ENCODE measurements at places on chromosomes 13 and 19.

- no peak for DNase-seq
These were observed 70.6 kb upstream of the KLF12 start for GRCh38 chr13:74204602-74205312.

GRCh38 chr19:33052352-33052972 lies 12.2 kb downstream of the RHPN2 start:
- no peak for DNase-seq

DNA sequence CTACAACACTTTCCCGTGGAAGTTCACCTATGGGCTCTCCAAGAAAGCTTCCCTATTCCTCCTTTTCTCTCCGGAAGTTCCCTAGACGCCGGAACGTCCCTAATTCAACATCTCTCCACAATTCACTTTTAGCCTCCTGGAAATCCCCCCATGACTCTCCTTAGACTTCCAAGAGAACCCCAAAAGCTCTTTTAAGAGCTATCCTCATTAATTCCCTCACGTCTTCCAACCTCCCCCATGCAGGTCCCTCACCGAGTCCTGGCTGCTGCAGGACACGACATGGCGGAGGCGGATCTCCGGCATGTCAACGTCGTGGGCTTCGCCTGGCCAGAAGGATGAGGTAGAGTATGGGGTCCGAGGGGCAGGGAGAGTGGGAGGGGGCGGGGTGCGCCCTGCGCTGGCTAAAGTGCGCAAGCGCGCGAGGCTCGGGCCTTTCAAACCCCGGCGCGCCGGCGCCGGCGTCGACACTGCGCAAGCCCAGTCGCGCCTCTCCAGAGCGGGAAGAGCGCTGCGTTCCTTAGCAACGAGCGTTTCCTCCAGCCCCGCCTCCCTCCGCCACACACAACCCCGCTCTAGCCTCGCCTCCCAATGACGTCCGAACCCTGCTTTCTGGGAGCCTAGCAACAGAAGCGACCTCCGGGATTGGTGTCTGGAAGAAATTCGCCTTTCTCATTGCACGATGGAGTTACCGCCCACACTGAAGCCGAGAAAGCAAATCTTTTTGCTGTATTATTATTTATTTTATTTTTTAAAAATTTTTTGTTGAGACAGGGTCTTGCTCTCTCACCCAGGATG lies at the start of the genes PINLYP and XRCC1:
Gene PINLYP (plus strand): TSS at position 646 of the 795 bp plus-strand sequence. CDS start 1,391 bp downstream, outside the sequence.
Gene XRCC1 (minus strand): TSS at position 372 of the 795 bp plus-strand sequence. CDS start 69 bp downstream, at position 303.
- peak; percentile 98 for DNase-seq

DNA sequence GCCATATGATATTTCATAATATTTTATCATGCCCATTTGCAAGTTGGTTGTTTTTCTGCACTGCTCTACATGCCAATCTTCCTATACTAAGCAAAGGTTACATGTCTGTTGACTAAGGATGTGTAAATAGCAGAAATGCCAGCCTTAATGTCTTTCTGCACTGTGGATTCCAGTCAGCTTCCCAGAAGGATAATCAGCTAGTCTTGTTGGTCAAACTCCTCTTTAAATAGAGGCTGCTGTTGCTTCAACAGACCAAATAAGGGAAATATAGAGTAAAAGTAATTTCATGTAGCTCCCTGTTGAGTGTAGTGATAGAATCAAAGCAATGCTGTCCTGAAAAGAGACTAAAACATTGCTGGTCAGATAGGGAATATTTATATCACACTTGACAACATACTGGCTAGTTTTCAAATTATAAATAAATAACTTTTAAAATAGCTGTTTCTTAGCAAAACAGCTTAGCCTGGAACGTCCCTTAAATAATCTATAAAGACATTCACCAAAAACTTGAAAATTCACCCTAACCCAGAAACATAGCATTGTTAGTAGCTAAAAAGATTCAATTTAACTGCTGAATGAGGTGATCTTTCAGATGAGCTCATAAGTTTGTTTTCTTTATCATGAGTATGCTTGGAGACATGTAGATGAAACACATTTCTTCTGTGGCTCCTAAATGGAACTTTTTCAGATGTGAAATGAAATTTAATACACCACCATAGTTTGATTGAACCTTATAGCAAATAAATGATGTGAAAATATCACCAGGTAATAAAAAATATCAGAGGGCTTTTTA lies 56.6 kb downstream of the FRY start:
- DNase-seq: no peak

GRCh38 chr19:42601811-42602443 lies 7.2 kb upstream of the CEACAM8 start:
- DNase-seq: no peak

DNA sequence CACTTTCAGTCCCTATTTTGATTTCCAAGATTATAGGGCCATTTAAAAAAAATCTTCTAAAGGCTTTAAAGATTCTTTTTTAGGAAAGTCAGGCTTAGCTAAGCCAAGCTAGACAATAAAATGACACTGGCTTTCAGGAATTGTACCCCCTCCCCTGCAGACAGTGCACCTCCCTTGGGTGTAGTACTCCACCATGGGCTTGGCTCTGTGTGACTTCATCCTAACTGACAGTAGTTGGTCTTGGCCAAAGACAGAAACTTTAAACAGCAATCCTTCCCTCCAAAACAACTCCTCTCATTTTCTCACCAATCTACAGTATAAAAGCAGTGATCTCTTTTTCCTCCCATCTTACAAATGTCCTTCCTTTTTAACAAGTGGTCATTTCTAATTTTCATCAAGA lies 283.0 kb downstream of the DNAJC15 start:
- no peak for DNase-seq

- DNase-seq: no peak
These were observed 701.4 kb downstream of the FGF9 start for GRCh38 chr13:22372261-22372660.

DNA sequence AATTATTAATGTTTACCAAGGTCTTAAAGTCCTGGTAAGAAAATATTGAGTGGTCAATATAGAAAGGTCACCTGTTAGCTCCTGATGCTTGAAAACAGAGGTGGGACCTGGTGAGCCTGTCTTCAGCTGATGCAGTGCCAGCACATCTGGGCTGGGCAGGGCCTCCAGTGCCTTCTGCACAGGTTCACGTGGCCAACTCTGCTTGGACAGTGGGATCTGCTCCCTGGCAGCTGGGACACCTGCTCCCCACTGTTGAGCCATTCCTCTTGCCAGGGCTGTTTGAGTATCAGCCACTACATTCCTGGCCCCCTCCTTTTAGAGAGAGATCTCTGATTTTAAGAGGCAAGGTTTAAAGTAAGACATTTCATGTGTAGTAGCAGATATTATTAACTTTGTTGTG lies 135.0 kb downstream of the TM9SF2 start:
- DNase-seq: no peak

DNA sequence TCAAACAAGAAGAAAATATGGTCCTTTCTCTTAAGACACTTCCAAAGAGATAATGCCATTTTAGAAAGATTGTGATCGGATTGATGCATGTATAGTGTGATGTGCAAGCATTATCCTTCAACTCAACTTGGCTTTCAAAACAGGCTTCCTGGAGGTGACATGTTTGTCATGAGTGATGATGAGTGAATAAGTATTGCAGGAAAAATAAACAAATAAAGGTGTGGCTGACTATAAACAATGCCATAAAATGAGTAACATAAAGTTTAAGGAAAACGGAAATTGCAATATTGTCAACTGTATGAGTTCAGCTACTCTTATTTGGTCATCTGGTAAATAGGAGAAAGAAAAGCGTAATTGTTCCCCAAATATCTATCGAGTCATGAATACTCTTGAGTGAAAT lies 1283.7 kb downstream of the PCDH9 start:
- DNase-seq: no peak

DNA sequence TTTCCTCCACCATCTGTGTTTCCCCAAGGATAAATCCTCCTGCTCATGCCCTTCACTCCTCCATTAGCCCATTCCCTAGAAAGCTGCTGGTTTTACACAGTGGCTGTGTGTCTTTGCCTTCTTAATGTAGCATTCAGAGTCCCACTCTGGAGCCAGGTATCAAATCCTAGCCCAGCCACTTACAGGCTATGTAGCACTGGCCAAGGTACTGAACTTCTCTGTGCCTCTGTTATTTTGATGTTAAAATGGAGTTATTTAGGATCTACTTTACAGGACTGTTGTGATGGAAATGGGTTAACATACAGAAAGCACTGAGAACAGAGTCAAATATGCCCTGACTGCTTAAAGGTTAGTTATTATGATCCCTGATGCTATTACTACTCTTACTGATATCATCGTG lies 1.5 kb upstream of the ZSCAN4 start:
- DNase-seq: no peak

GRCh38 chr13:106362707-106363106 lies 172.8 kb downstream of the EFNB2 start:
- DNase-seq: no peak

- no peak for DNase-seq
These were observed 29.8 kb upstream of the SIAH3 start for GRCh38 chr13:45881353-45881752.

GRCh38 chr19:3289971-3290569 lies 65.6 kb downstream of the CELF5 start:
- no peak for DNase-seq

DNA sequence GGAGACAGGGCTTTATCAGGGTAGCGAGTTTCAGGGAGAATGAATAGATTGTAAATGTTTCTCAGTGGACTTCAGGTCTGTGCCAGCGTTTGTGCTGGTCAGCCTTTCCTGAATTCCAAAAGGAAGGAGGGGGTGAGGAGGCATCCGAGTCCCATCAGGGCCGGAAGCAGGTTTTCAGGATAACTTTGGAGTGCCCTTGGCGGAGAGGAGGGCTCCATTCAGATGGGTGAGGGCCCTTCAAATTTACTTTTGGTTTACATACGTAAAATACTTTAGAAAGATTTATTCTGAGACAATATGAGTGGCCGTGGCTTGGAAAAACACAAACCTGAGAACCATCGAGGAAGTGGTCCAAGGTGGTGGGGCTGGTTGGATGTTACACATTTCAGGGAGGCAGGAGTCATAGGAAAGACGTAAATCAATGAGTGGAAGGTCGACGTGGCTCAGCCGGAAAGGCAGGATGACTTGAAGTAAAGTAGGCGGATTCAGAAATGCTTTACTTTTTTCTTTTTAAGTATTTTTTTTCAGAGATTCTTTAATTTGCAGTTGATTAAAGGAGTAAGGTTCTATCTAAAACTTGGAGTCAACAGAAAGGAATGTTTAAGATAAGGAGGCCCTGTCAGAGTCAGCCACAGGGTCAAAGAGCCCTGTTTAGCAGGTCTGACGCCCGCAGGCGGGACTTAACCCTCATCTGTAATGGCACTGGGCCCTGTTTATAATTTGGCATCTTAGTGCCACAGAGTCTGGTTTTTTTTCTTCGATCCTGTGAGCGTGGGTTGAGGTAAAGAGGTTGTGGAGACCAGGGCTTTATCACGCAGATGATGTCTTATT lies 32.8 kb downstream of the ATP11A start:
- DNase-seq: peak; percentile 27

- no peak for DNase-seq
These were observed 1.5 kb upstream of the ATP5F1D start for GRCh38 chr19:1239796-1240737.

DNA sequence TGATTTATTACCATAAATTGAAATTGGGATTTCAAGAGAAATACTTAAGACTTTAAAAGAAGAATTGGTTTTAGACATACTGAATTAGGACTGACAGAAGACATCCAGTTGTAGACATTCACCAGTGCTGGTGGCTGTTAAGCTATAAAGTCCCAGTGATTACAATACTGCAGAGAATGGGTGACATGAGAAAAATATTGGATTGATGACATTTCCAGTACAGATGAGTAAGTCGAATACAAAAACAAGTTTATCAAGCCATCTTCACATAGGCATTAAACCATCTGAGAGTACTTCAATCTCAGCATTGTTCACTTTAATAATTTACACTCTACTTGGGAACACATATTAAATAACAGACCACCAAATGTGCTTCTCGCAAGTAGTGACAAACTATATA lies 66.8 kb downstream of the TBC1D4 start:
- DNase-seq: no peak

DNA sequence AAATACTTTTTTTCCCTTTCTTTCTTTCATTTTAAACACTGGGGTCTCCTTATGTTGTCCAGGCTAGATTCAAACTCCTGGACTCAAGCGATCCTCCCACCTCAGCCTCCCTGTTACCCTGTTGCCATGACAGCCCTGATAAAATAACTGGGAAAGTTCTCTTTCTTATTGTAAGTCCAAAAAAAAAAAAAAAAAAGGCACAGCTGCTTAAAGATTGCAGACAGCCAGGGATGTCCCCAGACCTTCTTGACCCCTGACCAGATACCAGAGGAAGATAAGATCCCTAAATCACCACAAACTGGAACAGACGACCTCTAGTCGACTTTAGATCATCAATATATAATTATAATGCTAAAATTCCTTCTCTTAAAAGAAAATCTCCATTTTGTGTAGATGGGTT lies 1.1 kb upstream of the MVB12A start:
- no peak for DNase-seq

Data from RWPE2 (cell line).